ENCODE measurements at places on chromosomes 3 and 15. TPM values are rescaled to one million over a fixed set of nuclear protein-coding genes. Genes with fewer than 3 reads are reported as not detected.

The SCG5 gene
- total RNA-seq = not detected

- no peak for DNase-seq
Measured at GRCh38 chr3:144660186-144660585, 688.6 kb downstream of the DIPK2A start.

The GP5 gene
- 0.22 TPM for total RNA-seq

DNA sequence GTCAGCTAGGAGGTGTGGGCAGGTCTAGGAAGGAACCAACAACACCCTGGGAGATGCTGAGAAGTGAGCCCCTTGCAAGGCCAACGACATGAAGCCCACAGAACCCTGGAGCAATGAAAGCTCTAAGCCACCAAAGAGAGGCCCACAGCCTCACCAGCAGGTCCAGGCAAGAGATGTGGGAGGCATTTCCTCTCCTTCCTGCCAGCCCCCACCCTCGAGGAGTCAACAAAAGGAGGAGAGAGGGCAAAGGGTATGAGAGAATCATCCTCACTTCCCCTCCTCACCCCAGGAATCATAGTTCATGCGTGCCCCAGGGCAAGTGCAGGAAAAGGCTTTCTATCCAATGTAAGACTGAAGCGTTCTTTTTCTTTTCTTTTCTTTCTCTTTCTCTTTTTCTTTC is 195.8 kb downstream of the SHQ1 start:
- DNase-seq = no peak

DNA sequence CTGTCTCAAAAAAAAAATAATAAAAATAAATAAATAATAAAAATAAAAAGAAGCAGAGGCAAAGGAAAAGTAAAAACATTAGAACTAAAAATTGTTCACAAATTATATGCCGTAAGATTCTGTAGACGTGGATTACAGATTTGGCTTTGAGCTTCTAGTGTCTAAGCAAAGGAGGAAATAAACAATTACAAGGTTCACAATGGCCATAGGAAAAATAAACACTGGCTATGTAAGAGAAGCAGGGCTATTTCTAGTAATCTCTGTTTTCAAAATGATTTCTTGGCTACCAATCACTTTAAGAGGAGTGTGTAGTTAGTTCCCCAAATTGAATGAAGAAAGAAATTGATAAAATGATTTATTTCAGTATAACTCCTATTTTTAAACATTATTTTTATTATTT is 54.5 kb downstream of the TMEM41A start:
- DNase-seq = no peak

The HACD2 gene
- 30.7 TPM for total RNA-seq

DNA sequence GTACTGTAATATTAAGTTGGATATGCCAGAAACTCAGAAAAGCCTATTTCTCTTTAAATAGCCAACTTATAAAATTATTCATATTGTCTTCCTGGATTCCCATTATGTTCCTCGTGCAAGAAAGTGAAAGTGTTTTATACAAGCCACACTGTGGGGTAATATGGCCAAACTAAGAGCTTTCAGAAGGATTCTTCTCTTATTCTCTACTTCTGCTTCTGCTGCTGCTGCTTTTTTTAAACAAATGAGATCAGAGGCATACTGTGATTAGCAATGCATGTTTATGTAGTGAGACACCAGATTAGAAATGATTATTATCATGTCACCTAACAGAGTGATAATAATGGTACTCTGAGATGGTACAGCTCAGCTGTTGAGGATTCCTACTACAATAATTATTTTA is 1026.5 kb upstream of the CFAP20DC start:
- DNase-seq = no peak

DNA sequence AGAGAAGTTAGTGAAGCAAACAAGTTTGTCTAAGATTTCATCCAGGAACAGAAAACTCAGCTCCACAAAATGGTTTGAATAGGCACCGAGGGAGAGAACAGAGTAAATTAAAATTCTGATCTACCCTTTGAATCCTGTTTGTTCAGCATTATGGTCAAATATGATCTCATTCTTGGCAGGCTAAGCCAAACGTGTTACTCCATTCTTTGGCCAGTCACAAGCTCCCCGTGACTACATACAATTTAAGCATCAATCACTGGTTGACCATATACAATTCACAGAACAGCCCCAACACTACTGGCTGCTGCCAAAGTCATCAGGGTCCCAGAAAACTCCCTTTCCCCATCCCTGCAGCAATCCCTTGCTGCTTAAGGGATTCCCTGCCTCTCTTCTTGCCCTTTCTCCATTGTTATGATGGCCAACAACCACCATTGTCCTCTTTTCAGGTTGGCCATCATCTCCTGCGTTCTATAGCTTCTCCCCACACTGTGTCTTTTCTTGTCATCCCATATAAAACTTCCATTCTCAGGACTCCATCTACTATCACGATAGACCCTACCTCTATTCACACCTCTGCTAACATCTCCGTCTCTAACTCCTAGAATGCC is 46.3 kb downstream of the GOLIM4 start:
- DNase-seq = no peak

The GPR27 gene
- total RNA-seq = not detected

DNA sequence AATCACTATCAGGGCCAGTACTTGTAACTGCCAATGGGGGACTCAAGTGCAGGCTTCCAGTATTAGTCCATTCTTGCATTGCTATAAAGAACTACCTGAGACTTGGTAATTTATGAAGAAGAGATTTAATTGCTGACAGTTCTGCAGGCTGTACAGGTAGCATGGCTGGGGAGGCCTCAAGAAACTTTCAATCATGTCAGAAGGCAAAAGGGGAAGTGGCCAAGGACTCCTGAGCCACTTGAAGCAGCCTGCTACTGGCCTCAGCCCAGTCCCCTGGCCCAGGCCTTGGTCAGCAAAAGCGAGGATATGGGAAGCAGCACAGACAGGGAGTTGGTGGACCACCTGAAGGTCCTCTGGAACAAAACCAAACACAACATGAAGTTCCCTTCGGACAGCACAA is 29.2 kb upstream of the OR5K1 start:
- DNase-seq = no peak

The GPR171 gene
- 1.6 TPM for total RNA-seq

The FOXL2 gene
- total RNA-seq = not detected

The THSD4 gene
- not detected for total RNA-seq

The SERPINI2 gene
- not detected for total RNA-seq

GRCh38 chr15:33448961-33449606 is 138.3 kb downstream of the RYR3 start:
- no peak for DNase-seq
